ENCODE measurements at places on chromosomes 4 and X. TPM values are rescaled to one million over a fixed set of nuclear protein-coding genes. Genes with fewer than 3 reads are reported as not detected.

Gene GAGE12E
- not detected for total RNA-seq

Gene RBM46
- not detected for total RNA-seq

Gene RNF113A
- 15.3 TPM for total RNA-seq

GRCh38 chr4:41728573-41728913, 20.0 kb downstream of the PHOX2B start:
- H3K27ac ChIP-seq, result no peak overlapping the region
- H3K36me3 ChIP-seq, result no peaks in the 10 kb centered on the region

- no peak overlapping the region for H3K27ac ChIP-seq
- no peaks in the 10 kb centered on the region for H3K36me3 ChIP-seq
- H3K27me3 ChIP-seq, result peaks cover 8% of the 10 kb centered on the region
- H3K4me3 ChIP-seq, result no peak overlapping the region
Measured at GRCh38 chrX:39873117-39873516, 224.6 kb downstream of the BCOR start.

- H3K4me1 ChIP-seq, result no peaks in the 10 kb centered on the region
- H3K36me3 ChIP-seq, result no peaks in the 10 kb centered on the region
- no peak overlapping the region for H3K27ac ChIP-seq
- no peak overlapping the region for H3K4me3 ChIP-seq
- no peak for DNase-seq
Measured at GRCh38 chr4:143054971-143055370, 129.7 kb upstream of the USP38 start.

DNA sequence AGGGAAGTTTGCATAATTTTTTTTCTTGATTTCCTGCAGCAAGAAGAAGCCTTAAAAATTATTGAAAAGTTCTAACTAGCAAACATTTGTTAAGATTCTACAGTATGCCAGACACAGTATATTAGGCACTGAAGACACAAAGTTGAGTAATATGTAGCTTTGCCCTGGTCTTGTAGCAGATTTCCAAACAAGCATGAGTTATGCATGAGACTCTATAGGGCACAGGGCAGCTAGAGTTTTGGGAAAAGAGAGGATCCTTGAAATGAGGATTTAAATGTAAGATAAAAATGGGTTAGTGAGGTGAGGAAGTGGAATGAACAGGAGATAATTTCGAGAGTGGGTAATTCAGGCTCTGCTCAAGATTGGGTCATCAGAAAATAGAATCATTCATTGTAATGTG, 8.6 kb upstream of the GPRIN3 start:
- H3K4me3 ChIP-seq, result no peak overlapping the region
- H3K36me3 ChIP-seq, result no peaks in the 10 kb centered on the region
- peaks cover 3% of the 10 kb centered on the region for H3K4me1 ChIP-seq
- no peaks in the 10 kb centered on the region for H3K27me3 ChIP-seq

DNA sequence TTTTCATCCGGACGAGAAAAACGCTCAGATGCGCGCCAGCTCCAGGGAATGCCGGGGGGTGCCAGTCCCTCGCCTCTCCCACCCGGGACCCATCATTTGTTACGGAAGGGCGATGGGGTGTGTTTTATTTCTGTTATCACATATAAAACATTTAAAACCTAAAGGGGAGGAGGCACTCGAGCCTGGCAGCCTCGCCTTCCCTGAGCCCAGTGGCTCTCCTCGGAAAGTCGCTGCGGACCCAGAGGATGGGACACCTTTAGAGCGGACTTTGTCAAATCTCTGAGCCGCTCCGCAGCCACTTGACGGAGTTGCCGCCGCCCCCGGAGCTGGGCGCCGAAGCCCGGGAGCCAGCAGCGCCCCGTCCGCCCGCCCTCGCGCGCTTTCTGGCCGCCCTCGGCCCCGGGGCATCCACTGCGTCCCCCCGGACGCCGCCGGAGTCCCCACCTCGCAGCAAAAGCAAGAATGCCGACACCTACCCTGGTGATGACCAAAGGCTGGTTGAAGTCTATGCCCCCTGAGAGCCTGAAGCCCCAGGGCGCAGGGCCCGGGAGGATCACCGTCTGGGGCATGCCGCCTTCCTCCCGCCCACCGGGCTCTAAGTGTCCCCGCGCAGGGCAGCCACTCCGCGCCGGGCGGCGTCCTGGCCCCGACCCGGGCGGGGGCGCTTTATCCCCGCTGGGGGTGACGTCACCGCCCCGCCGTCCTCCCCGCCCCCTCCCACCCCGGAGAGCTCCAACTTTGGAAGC, at the start of gene PDLIM3:
PDLIM3 (minus strand) TSS at position 642 of the 746 bp plus-strand sequence; CDS start at position 569, 73 bp downstream.
- H3K4me3 ChIP-seq, result peak within 1 kb of the TSS; percentile 78
- H3K36me3 ChIP-seq, result no peaks in the 10 kb centered on the region
- DNase-seq, result peak; percentile 90
- peak within 1 kb of the TSS; percentile 30 for H3K27ac ChIP-seq

DNA sequence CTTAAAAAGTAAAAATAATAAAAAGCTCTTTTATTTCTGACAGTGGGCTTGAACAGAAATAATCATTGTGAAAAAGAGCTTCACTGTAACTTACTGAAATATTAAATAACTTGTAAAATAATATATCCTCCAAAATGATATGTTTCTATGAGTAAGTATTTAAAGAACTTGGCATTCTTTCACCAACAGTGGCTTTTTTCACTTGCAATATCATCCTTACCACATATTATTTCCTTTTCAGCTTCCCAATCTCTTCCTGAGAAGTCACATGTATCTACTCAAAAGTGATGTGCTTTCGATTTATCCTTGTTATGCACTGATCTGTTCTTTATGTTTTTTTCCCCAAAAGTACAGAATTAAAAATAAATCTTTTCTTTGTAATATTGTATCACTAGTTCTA, 2.2 kb upstream of the PCDH18 start:
- peaks cover 6% of the 10 kb centered on the region for H3K36me3 ChIP-seq
- peak overlapping the region; percentile 85 for H3K27ac ChIP-seq
- H3K27me3 ChIP-seq, result no peaks in the 10 kb centered on the region

- H3K4me1 ChIP-seq, result no peaks in the 10 kb centered on the region
- no peaks in the 10 kb centered on the region for H3K36me3 ChIP-seq
- no peaks in the 10 kb centered on the region for H3K27me3 ChIP-seq
- no peak for DNase-seq
- H3K4me3 ChIP-seq, result no peak overlapping the region
Measured at GRCh38 chrX:148885203-148885602, 384.8 kb downstream of the AFF2 start.

Gene WNK3
- 1.1 TPM for total RNA-seq

DNA sequence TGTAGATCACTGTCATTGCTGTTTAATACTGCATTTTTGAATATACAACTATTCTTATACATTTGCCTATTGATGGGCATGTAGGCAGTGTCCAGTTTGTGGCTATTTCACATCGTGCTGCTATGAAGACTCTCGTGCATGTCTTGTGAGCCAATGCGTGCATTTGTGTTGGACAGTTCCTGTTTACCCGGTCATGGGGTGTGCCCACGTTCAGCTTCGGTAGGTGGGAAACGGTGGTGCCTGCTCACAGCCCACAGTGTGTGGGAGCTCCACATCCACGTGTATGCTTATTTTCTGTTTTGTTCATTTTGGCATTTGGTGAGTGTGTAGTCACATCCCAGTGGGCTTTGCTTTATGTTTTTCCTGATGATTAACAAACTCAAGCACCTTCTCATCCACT, 19.7 kb upstream of the RNF212 start:
- H3K36me3 ChIP-seq, result no peaks in the 10 kb centered on the region
- no peak overlapping the region for H3K27ac ChIP-seq
- DNase-seq, result no peak
- H3K4me3 ChIP-seq, result no peak overlapping the region

Gene PRSS12
- 8.5 TPM for total RNA-seq

Gene PAGE4
- total RNA-seq, result not detected

DNA sequence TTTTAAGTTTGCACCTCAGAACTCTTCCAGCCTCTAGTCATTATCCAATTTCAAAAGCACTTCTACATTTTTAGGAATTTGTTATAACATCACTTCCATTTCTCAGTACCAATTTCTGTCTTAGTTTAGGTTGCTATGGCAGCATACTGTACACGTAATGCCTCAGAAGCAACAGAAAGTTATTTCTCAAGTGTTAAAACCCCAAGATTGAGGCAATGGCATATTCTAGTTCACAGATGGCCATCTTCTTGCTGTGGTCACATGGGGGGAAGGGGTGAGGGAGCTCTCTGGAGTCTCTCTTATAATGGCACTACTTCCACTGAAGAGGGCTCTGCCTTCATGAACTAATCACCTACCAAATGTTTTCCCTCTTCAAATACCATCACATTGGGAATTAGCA, 220.3 kb upstream of the CTSO start:
- DNase-seq, result no peak
- H3K27ac ChIP-seq, result no peak overlapping the region
- no peak overlapping the region for H3K4me3 ChIP-seq
- H3K27me3 ChIP-seq, result no peaks in the 10 kb centered on the region

GRCh38 chr4:153483432-153484418, 17.6 kb downstream of the TMEM131L start:
- no peak overlapping the region for H3K4me3 ChIP-seq
- H3K27ac ChIP-seq, result no peak overlapping the region
- peaks cover 31% of the 10 kb centered on the region for H3K4me1 ChIP-seq
- no peaks in the 10 kb centered on the region for H3K27me3 ChIP-seq
- H3K36me3 ChIP-seq, result no peaks in the 10 kb centered on the region

Gene CABS1
- total RNA-seq, result not detected

Gene SPIN2A
- 0.59 TPM for total RNA-seq

GRCh38 chr4:156609421-156609820, 362.2 kb downstream of the PDGFC start:
- H3K4me1 ChIP-seq, result peaks cover 18% of the 10 kb centered on the region
- H3K27me3 ChIP-seq, result no peaks in the 10 kb centered on the region
- no peaks in the 10 kb centered on the region for H3K36me3 ChIP-seq
- DNase-seq, result no peak

DNA sequence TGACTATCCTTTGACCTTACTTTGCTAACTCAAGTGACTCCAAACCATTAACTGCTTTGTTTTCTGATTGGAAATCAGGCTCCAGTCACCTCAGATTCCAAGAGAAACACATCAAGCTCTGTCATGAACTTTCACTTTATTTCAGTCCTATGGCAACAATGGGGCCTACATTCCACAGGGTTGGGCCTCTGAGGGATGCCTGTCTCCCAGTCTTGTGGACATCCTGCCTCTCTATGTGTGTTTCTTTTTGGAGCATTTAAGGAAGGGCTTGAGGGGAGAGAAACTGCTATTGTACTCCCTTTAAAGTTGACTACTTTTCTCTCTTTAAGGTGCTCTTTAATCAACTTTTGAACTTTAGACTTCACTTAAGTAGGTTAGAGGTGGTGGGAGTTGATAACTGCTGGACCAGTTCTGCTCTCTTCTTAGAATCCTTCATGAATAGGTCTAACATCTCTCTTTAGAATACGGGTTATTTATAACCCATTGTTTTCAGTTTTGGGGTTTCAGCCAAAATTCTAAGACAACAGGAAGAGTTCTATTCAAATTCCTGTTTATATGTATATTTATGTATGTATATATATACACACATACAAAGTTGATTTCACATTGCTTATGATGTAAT, 274.3 kb upstream of the NR3C2 start:
- no peak for DNase-seq
- H3K27me3 ChIP-seq, result no peaks in the 10 kb centered on the region
- no peaks in the 10 kb centered on the region for H3K36me3 ChIP-seq
- H3K4me1 ChIP-seq, result no peaks in the 10 kb centered on the region
- H3K4me3 ChIP-seq, result no peak overlapping the region
- H3K27ac ChIP-seq, result no peak overlapping the region

- H3K36me3 ChIP-seq, result no peaks in the 10 kb centered on the region
- no peaks in the 10 kb centered on the region for H3K27me3 ChIP-seq
- DNase-seq, result no peak
- no peak overlapping the region for H3K27ac ChIP-seq
- no peak overlapping the region for H3K4me3 ChIP-seq
- H3K4me1 ChIP-seq, result no peaks in the 10 kb centered on the region
Measured at GRCh38 chr4:188158336-188158735, 19.1 kb downstream of the TRIML1 start.

- DNase-seq, result no peak
- no peaks in the 10 kb centered on the region for H3K36me3 ChIP-seq
- H3K4me3 ChIP-seq, result no peak overlapping the region
- no peak overlapping the region for H3K27ac ChIP-seq
- H3K27me3 ChIP-seq, result no peaks in the 10 kb centered on the region
Measured at GRCh38 chr4:165319030-165319429, 8.4 kb upstream of the MSMO1 start.

DNA sequence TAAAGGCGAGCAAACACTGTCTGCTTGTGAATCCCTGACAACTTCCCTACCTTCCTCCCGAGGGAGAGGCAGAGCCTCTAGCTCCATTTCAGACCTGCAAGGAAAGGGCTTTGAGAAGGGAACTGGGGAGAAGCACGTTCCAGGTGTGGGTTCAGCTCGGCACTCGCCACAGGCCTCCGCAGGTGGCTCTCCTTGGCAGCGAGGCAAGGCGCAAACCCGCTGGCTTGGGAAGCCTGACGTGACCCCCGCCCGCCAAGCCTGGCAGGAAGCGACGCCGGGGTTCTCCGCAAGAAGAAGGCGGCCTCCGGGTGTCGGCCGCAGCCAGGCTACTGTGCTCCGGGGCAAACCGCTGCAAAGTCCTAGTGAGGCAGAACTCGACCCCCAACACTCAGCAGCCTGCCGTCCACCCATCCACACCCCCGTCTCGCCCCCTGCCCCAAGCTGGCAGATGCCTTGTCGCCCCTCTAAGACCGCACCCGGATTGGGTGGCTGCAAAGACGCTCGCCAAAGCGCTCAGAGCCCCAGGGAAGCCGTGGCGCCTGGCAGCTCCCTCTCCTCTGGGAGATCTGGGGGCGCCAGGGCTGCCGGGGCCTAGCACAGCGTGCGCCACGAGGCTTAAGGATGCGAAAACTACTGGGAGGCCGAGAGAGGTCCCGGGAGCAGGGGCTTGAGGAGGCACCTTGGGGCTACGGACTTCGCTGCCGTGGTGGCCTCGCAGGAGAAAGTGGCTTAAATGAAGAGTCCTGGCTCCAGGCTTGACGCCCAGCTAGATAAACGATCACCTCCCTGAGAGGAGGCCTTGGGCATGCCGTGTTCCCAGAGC, 21.8 kb downstream of the NKX3-2 start:
- H3K36me3 ChIP-seq, result no peaks in the 10 kb centered on the region
- H3K27ac ChIP-seq, result no peak overlapping the region
- no peak overlapping the region for H3K4me3 ChIP-seq
- no peaks in the 10 kb centered on the region for H3K4me1 ChIP-seq

- peaks cover 32% of the 10 kb centered on the region for H3K27me3 ChIP-seq
- H3K4me3 ChIP-seq, result no peak overlapping the region
- no peak for DNase-seq
- H3K4me1 ChIP-seq, result no peaks in the 10 kb centered on the region
Measured at GRCh38 chrX:39150220-39150619, 349.0 kb downstream of the MID1IP1 start.

DNA sequence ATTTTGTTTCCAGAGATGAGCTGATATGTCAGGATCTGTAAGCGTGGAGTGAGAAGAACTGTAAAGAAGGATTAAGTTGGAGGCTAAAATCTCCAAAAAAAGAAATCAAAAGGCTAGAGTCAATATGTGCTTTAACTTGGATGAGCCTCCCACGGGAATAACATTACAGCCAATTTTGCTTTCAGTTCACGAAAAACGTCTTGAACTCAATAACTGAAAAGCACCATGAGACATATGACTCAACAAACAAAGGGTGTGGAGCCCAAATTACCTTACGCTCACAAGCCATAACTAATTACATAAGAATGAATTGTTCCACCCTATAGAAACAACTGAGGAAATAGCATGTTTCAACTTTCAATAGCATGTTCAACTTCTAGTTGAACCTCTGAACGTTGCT, 22.3 kb downstream of the TMPRSS11D start:
- no peak overlapping the region for H3K4me3 ChIP-seq
- no peak for DNase-seq
- H3K27ac ChIP-seq, result no peak overlapping the region
- H3K27me3 ChIP-seq, result no peaks in the 10 kb centered on the region

GRCh38 chr4:48270951-48271473, 1.4 kb upstream of the TEC start:
- H3K27me3 ChIP-seq, result no peaks in the 10 kb centered on the region
- H3K4me3 ChIP-seq, result no peak overlapping the region
- H3K27ac ChIP-seq, result no peak overlapping the region
